ENCODE measurements at places on chromosomes 5 and 9.
A peak's percentile ranks its signal among the peaks of the same experiment; 100 is the strongest.

DNA sequence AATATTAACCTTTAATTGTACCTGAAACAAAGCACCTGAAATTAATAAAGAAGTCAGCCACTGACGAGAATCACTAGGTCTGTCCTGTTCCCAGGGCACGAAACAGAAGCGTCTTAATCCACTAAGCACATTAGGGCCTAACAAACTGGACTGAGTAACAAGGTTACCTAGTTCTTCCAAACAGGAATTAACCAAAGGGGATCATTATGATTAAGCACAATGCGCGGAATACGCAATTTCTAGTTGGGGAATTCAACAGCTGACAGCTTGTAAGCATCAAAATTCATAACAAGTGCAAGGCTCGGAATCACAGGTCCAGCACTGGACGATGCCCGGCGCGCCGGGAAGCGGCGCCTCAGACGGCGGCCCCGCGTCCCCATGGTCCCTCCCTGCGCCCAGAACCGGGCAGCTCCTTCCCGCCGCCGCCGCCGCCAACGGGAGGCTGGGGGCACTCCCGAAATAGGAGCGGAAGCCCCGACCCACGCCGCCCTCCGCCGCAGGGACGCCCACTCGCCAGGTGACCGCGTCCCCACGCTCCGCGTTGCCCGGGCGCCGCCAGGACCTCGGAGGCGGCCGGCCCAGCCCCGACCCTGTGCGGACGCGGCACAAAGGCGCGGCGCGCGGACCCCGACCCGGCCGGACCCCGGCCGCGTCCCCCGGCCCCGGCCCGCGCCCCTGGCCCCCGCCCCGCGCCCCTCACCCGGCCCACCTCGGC, 898 bp downstream of the CAMSAP1 start:
- no peak for DNase-seq

GRCh38 chr5:172644711-172645110, 3.6 kb downstream of the NEURL1B start:
- no peak for DNase-seq

DNA sequence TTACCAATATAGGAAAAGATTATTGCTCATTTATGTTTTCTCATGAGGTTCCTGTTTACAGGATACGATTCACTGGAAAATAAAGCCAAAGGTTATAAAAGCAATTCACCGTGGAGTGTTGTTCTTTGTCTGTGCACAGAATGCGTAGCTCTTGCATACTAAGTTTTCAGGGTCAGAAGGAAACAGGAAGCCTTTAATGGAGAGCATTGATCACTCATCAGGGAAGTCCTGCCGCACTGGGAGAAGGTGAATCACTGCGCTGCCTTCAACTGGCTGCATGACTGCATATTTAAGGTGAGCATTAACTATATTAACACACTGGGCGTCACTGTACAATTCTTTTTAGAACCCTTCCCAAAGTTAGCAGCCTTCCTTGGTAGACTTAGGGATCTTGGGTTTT, 74.1 kb upstream of the SYK start:
- DNase-seq, result no peak

DNA sequence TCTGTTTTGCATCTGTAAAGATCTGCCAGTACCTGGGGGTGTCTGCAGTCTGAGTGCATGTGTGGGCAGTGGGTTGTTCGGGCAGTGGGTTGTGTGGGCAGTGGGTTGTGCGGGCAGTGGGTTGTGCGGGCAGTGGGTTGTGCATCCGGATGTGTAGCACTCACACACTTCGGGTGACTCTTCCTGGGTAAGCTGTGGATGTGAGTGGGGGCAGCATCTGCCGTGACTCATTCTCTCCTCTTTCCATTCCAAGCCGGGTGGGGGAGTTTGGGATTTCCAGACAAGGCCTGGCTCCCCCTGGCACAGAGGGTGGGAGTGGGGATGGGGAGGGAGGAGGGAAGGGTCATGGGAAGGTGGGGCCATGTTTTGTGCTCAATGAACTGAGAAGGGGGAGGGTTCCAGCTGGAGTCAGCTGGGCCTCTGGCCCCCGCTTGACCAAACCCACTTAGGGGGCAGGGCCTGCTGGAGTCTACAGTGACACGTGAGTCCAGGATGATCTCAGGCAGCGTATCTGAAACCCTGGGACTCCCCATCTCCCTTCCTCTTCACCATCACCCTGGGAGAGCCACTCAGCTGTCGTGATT, 8.3 kb downstream of the CRB2 start:
- DNase-seq, result no peak

- no peak for DNase-seq
Observed at GRCh38 chr9:99231711-99232110, 9.6 kb downstream of the SEC61B start.

DNA sequence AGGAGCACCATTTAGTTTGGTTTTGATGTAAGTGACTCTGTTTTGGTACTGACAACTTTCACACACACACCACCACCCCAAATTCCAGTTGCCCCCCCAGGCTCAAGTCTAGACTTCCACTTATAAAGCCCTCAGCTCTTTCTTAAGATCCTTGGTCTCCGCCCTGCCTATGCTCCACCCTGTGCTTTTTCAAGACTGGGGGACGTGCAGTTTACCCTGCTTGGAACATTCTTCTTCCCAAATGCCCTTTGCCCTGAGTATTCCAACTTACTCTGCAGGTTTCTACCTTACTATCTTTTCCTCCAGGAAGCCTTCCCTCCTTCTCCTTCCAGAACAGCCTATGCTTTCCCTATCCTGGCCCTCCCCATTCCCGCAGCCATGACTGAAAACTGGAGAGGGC, 1.5 kb upstream of the TRIM14 start:
- no peak for DNase-seq

DNA sequence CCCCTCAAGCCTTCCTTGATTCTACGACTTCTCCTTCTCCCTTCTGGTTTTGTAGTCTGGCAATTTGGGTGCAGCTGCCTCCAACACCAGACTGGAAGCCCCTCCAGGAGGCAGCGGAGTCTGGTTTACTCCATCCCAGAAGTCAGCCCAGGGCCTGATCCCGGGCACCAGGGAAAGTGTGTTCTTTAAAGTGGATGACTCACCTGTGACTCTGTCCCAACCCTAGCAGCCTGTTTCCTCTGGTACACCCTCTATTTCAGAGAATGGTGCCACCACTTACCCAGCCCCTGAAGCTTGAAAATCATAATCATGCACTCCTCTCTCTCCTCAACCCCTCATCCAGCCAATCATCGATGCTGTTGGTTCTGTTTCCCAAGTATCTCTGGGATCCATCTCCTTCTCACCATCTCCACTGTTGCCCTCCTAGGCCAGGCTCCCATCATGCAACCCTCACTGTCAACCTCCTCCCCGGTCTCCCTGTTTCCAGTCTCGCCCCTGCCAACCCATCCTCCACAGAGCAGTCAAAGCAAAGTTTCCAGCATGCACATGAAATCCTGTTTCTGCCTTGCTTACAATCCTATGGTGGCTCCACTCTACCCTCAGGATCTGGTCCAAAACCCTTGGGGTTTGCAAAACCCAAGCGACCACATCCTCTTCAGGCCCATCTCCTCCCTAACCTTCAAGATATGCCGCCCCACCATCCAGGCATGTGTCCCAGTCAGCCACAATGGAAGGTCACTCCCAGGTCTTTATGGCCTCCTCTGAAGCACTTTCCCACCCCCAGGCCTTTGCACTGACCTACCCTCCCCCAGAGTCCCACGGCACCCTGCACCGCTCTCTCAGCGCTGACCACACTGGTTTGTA, 10.5 kb downstream of the LHX6 start:
- no peak for DNase-seq

GRCh38 chr9:114827641-114828302, 21.9 kb upstream of the TNFSF15 start:
- DNase-seq, result no peak

- no peak for DNase-seq
Observed at GRCh38 chr9:95504053-95504963, 12.5 kb downstream of the PTCH1 start.

DNA sequence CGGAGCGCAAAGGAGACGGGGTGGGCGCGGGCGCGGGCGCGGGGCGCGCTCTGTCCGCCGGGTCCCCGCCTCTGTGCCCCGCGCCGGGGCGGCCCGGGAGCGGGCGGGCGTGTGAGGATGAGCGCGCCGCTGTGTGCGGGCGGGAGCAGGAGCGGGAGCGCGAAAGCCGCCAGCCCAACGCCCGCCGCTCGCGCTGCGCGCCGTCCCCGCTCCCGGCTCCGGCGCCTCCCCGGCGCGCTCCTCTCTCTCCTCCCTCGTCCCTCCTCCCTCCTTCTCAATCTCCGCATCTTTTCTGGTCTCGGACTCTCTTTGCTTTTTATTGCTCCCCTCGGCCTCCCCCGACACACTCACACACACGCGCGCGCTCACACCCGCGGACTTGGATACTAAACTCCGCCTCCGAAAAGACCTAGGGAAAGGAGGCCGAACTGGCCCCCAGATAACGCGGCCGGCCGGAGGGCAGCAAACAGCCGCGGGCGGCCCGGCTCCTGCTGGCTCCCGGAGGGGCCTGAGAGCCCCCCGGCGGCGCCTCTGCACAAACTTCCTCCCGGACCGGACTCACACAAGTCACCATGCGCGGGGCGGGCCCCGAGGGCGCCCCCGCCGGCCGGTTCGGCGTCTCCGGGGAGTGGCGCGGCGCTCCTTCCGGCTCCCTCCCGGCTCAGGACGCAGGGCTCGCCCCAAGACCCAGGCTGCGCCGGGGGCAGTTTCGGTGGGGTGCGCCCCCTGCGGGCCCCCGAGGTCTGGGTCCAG, at the start of gene FIBCD1:
Gene FIBCD1 (minus strand): TSS at position 596 of the 753 bp plus-strand sequence. CDS start 640 bp downstream, outside the sequence.
- peak; percentile 15 for DNase-seq

All from activated T-helper 2 cell treated with anti-CD3 and anti-CD28 coated beads, Interferon-gamma antibody, Interleukin-2, Interleukin-4, amounts not matched to agents 10 μg/mL and 5 μg/mL and 100 μg/mL, durations not matched to agents 14 hours and 24 hours and 36 hours (primary cell).